Gastrocnemius medialis (tissue), 4 donors: ENCODE measurements at places on chromosomes 5 and 9. TPM values are rescaled to one million over a fixed set of nuclear protein-coding genes. Genes with fewer than 3 reads are reported as not detected.

The FAM81B gene
- not detected for total RNA-seq

GRCh38 chr5:2737273-2738155 is 14.0 kb downstream of the IRX2 start:
- H3K27me3 ChIP-seq, result peaks cover 48% of the 10 kb centered on the region
- DNase-seq, result no peak

The GAS1 gene
- total RNA-seq, result 50.4 TPM

DNA sequence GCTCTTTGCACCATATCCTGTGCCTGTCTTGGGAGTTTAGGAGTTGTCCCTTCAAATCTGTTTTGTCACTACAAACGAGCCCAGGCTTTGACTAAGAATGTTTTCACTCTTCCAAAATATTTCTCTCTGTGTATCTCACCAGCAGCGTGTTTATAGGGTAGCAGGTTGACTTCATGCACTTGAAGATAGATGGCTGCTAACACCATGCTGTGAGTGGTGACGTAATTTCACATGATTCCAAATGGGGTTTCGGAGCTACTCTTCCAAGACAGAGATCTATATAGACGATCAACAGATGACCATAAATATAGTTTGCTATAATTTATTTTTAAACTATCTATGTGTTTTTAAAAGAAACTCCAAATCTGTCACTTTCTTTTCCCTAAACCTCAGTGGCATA is 30.6 kb downstream of the RORB start:
- H3K36me3 ChIP-seq, result no peaks in the 10 kb centered on the region
- no peak overlapping the region for H3K4me3 ChIP-seq
- no peaks in the 10 kb centered on the region for H3K4me1 ChIP-seq
- DNase-seq, result no peak

DNA sequence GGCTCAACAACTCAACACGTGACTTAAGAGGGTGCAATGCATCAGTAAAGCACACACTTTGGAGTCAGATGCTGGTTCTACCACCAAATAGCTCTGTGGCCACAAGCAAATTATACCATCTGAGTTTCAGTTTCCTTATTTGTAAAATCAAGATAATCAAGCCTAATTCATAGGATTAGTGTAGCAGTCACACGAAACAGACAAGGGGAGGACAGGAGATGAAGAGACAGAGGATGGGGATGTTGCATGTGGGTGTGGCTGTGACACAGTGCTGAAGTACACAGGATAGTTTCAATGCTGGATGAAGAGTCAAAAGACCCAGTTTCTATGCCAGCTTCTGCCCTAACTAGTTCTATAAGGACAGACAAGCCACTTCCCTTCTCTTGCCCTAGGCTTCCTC is 60.2 kb downstream of the SPOCK1 start:
- no peaks in the 10 kb centered on the region for H3K36me3 ChIP-seq
- H3K27me3 ChIP-seq, result no peaks in the 10 kb centered on the region
- no peak for DNase-seq
- H3K4me1 ChIP-seq, result no peaks in the 10 kb centered on the region

GRCh38 chr9:17735859-17736258 is 157.0 kb downstream of the SH3GL2 start:
- no peak overlapping the region for H3K27ac ChIP-seq
- no peaks in the 10 kb centered on the region for H3K36me3 ChIP-seq
- H3K27me3 ChIP-seq, result no peaks in the 10 kb centered on the region
- no peak overlapping the region for H3K4me3 ChIP-seq
- no peak for DNase-seq

The CA9 gene
- not detected for total RNA-seq

DNA sequence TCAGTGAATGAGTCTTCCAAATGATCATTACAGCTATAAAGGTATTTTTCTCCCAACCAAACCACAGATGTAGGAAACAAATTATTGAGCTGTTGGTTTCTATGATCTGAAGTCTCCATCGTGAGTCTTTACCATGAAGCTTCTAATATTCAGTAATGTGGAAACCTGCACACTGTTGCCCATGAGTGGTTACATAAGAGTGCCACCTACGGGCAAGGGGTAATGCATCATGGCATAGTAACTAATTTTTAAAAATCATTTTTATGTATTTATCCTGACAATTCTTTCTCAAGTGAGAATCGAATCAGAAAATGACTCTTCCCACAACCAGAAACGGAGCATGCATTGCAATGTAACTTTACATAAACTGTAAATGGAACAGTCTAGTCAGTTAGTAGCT is 282.5 kb upstream of the SMARCA2 start:
- H3K36me3 ChIP-seq, result no peaks in the 10 kb centered on the region
- H3K27ac ChIP-seq, result no peak overlapping the region
- no peak overlapping the region for H3K4me3 ChIP-seq
- H3K27me3 ChIP-seq, result no peaks in the 10 kb centered on the region
- no peak for DNase-seq
- H3K4me1 ChIP-seq, result no peaks in the 10 kb centered on the region

- no peak overlapping the region for H3K4me3 ChIP-seq
- peaks cover 80% of the 10 kb centered on the region for H3K4me1 ChIP-seq
- H3K27me3 ChIP-seq, result no peaks in the 10 kb centered on the region
Observed at GRCh38 chr5:132436936-132437335, 53.6 kb downstream of the IRF1 start.

The CARD9 gene
- total RNA-seq, result 0.86 TPM

DNA sequence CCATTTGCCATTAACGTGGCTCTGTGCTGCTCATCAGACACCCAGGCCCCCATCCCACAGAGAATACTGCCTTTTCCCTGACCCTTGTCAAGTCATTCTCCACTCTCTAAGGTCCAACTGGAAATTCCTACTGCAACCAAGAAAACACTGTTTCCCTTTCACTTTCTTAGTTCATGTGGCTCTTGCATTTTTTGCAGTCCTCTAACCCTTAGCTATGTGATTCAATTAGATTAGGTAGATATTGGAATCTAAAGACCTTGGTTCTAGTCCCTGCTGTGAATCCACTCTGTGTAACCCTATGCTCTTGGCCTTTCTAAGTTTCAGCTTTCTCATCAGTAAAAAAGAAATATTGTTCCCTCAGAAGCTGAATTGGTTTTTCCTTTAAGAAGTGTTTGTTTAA is 649.4 kb downstream of the CCDC171 start:
- no peaks in the 10 kb centered on the region for H3K27me3 ChIP-seq
- H3K27ac ChIP-seq, result no peak overlapping the region
- H3K36me3 ChIP-seq, result no peaks in the 10 kb centered on the region
- H3K4me1 ChIP-seq, result no peaks in the 10 kb centered on the region
- no peak for DNase-seq

The GAPT gene
- 0.60 TPM for total RNA-seq

The ACSL6 gene
- total RNA-seq, result 0.29 TPM

DNA sequence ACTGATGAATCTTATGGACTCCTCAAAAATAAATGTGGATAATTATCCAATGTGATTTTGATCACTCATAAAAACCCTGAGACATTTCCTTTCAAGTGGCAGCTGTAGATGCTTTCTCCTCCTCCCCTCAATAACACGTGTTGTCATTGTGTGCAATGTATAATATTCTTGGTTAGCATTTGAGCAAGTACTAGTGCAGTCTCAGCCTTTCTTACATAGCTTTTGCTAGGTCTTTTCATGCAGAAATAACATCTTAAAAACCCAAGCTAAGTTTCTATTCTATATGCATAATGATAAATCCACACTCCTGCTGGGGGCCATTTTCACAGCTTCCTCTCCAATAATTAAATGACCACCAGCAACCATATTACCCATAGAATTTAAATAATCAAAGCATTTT is 1835.2 kb upstream of the NUDT12 start:
- no peak for DNase-seq
- H3K36me3 ChIP-seq, result no peaks in the 10 kb centered on the region

The CDH12 gene
- not detected for total RNA-seq

- DNase-seq, result no peak
- H3K27me3 ChIP-seq, result no peaks in the 10 kb centered on the region
- H3K36me3 ChIP-seq, result no peaks in the 10 kb centered on the region
Observed at GRCh38 chr5:135707302-135707701, 127.2 kb upstream of the SLC25A48 start.

The TTC23L gene
- total RNA-seq, result not detected

GRCh38 chr5:161084115-161084514 is 232.1 kb upstream of the ATP10B start:
- no peaks in the 10 kb centered on the region for H3K36me3 ChIP-seq
- DNase-seq, result no peak
- no peak overlapping the region for H3K4me3 ChIP-seq
- no peaks in the 10 kb centered on the region for H3K27me3 ChIP-seq
- H3K27ac ChIP-seq, result no peak overlapping the region

DNA sequence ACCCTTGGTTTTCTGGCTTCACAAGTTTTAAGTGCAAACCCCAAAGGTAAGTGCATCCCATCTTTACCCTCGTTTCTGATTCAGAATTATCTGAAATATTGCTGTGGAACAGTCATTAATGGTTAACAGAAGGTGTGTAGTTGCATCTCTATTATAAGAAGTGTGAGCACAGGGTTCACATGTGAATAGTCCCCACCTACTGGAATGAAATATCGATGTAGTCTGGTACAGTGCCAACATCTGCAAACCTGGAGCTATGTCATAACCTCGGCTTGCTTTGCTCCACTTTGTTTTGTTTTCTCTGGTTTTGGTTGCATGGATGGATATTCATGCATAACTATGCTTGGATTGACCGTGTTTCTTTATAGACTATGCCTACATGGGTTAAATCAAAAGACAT is 12.6 kb downstream of the HTR4 start:
- DNase-seq, result no peak
- H3K36me3 ChIP-seq, result no peaks in the 10 kb centered on the region
- no peaks in the 10 kb centered on the region for H3K27me3 ChIP-seq
- H3K27ac ChIP-seq, result no peak overlapping the region
- no peak overlapping the region for H3K4me3 ChIP-seq

- H3K27me3 ChIP-seq, result no peaks in the 10 kb centered on the region
- no peaks in the 10 kb centered on the region for H3K36me3 ChIP-seq
- H3K4me1 ChIP-seq, result peaks cover 29% of the 10 kb centered on the region
- peak overlapping the region; percentile 60 for H3K27ac ChIP-seq
- no peak for DNase-seq
- H3K4me3 ChIP-seq, result no peak overlapping the region
Observed at GRCh38 chr9:137672907-137673791, 54.3 kb downstream of the EHMT1 start.

The PTBP3 gene
- total RNA-seq, result 17.5 TPM

- H3K4me3 ChIP-seq, result no peak overlapping the region
- no peaks in the 10 kb centered on the region for H3K36me3 ChIP-seq
- H3K27me3 ChIP-seq, result no peaks in the 10 kb centered on the region
- peaks cover 39% of the 10 kb centered on the region for H3K4me1 ChIP-seq
- no peak overlapping the region for H3K27ac ChIP-seq
Observed at GRCh38 chr9:123312306-123312877, 43.6 kb upstream of the CRB2 start.

- no peak overlapping the region for H3K27ac ChIP-seq
- H3K36me3 ChIP-seq, result no peaks in the 10 kb centered on the region
- no peak for DNase-seq
Observed at GRCh38 chr5:1515311-1515920, 8.3 kb downstream of the LPCAT1 start.

The LMNB1 gene
- total RNA-seq, result 0.51 TPM

DNA sequence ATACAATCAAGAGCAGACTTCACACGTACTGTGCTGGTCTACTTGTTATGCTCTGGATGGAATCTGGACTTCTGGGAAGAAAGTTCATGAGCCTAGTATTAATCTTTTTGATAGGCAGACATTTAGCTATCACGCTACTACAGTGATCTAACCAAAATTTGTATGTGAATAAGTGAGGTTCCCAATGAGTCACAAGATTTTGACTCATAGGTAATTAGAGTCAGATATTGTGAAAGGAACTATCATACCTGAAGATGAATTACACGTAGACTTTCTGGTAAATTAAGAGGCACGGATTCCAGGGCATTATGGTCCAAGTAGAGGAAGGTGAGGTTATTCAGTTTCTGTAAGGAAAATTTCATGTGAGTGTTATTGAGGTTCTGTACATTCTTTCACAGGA is 18.4 kb downstream of the OGN start:
- no peak overlapping the region for H3K27ac ChIP-seq
- no peaks in the 10 kb centered on the region for H3K36me3 ChIP-seq
- no peaks in the 10 kb centered on the region for H3K4me1 ChIP-seq
- DNase-seq, result no peak
- H3K4me3 ChIP-seq, result no peak overlapping the region

DNA sequence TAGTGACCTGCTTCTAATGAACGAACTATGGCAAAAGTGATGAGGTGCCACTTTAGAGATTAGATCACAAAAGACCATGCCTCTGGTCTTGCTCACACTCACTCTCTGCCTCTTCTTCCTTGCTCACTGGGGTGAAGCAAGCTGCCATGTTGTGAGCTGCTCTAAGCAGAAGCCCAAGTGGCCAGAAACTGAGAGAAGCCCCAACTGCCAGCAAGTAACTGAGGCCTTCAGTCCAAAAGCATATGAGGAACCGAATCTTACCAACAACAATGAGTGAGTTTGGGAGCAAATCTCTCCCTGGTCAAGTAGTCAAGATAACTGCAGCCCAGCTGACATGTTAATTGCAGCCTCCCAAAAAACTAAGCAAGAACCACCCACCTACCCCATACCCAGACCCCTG is 126.0 kb upstream of the ACO1 start:
- no peaks in the 10 kb centered on the region for H3K36me3 ChIP-seq
- H3K4me1 ChIP-seq, result no peaks in the 10 kb centered on the region
- H3K27me3 ChIP-seq, result no peaks in the 10 kb centered on the region
- H3K4me3 ChIP-seq, result no peak overlapping the region

The SMIM15 gene
- total RNA-seq, result 6.2 TPM

The CAMK2A gene
- 36.0 TPM for total RNA-seq

The WDR31 gene
- total RNA-seq, result 0.36 TPM

- H3K4me1 ChIP-seq, result peaks cover 67% of the 10 kb centered on the region
- H3K27me3 ChIP-seq, result no peaks in the 10 kb centered on the region
- peak; percentile 92 for DNase-seq
- H3K36me3 ChIP-seq, result no peaks in the 10 kb centered on the region
- H3K4me3 ChIP-seq, result no peak overlapping the region
Observed at GRCh38 chr5:59562756-59563389, 330.7 kb downstream of the PDE4D start.

The SEMA5A gene
- 0.46 TPM for total RNA-seq

The MXD3 gene
- 7.8 TPM for total RNA-seq

- H3K36me3 ChIP-seq, result no peaks in the 10 kb centered on the region
- H3K4me3 ChIP-seq, result no peak overlapping the region
- H3K27me3 ChIP-seq, result no peaks in the 10 kb centered on the region
- no peak for DNase-seq
- no peaks in the 10 kb centered on the region for H3K4me1 ChIP-seq
Observed at GRCh38 chr5:118604106-118604505, 384.2 kb downstream of the DTWD2 start.

The PGM5 gene
- 35.0 TPM for total RNA-seq

DNA sequence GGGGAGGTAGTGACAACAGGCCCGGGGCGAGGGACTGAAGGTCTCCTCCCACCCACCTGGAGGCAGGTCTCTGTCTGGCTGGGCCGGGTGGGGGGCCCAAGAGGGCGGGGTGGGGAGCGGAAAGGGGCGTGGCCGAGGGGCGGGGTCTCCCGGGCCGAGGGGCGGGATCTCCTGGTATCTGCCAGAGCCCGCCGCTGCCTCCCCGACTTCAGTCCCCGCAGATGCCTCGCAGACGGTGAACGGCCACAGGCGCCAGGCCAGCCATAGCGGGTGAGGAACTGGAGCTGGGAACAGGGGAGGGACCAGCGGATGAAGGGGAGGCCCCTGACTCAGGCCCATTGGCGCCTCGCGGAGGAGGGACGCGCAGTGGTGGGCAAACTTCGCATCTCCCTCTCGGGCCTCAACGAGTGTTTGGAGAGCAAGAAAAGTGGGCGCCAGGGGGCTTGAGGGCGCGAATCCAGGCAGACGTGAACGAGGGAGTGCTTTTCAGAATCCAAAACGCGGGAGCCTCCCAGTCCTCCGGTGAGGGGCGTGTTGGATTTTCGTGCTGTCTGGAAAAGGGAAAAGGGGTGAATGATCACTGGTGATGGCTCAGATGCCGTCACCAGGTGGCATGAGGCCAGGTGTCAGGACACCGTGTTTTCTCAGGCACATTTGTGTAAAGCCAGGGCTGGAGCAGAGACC is at the start of gene ADGRD2:
Gene ADGRD2, plus strand, starts transcription at position 211 of the 684 bp plus-strand sequence. CDS start 1,216 bp downstream, outside the sequence.
- no peak within 1 kb of the TSS for H3K4me3 ChIP-seq
- H3K27ac ChIP-seq, result no peak within 1 kb of the TSS
- no peak for DNase-seq
- H3K4me1 ChIP-seq, result no peaks in the 10 kb centered on the region

The NTRK2 gene
- total RNA-seq, result 7.3 TPM
